ENCODE measurements at places on chromosomes 4 and X.

DNA sequence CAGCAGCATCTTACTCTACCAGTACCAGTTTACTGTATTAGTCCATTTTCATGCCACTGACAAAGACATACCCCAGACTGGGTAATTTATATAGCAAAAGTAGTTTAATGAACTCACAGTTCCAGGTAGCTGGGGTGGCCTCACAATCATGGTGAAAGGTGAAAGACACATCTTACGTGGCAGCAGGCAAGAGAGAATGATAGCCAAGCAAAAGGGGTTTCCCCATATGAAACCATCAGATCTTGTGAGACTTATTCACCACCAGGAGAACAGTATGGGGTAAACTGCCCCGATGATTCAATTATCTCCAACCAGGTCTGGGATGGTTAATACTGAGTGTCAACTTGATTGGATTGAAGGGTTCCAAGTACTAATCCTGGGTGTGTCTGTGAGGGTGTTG is 69.3 kb downstream of the YIPF6 start:
- DNase-seq: no peak

DNA sequence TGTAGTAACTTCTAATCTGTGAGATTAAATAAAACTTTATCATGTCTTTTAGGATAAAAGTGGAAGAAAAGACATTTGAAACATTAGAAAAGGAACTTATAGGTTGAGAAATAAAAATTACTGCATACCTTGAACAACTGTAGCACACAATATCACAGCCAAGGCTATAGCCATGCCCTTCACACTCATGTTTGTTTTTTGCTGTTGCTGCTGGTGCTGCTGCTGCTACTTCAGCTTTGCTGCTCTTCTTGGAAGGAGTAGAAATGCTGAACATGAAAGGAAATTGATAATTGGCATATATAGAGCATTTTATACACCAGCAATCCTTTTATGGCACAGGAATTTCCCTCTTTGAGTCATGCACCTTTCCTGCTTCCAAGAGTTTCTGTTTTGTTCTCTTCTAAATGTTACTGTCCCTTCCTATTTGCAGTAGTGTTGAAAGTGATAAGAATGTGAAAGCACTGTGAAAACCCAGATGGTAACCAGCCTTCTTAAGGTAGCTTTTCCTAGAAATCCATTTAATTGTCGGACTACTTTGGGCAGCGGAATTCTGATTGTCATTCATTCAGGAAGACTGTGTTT is at the start of gene CXCL11:
CXCL11 (minus strand) TSS at position 272 of the 582 bp plus-strand sequence; CDS start at position 189, 83 bp downstream.
- no peak for DNase-seq

DNA sequence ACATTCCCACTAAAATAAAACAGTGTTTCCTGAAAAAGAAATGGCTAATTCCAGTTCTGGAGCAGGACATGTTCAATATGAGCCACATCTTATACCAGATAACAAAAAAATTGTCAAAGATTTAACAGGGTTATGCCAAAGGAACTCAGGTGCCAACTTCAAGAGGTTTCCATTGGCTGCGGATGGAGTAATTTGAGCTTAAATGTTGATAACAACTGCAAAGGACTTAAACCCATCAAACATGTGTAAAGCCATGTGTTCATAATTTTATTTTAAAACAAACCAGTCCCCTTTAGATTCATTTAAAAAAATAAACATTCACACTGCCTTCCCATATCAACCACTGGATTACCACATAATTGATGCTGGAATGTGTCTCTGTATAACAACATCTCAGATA is 156.4 kb upstream of the PCDH18 start:
- DNase-seq: no peak

DNA sequence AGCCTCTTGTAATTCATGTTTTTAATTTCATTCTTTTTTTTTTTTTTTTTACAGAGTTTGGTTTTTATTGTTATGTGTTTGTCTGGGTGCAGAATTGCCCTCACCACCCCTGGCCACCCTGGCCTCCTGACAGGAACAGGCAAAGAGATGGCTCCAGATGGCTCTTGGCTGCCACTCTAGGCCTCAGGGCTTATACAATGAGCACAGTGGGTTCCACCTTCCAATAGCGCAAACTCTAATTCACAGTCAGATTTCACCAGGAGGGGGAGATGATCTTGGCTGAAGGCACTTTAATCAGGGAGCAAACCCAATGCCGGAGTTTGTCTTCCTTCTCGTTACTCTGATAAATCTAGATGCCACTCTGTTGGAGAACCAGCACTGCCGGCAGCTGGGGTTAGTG is 24.8 kb downstream of the CPE start:
- no peak for DNase-seq
